Right ventricle myocardium inferior (tissue), 1 donor: ENCODE measurements at places on chromosomes 12 and 14.

GRCh38 chr12:2958432-2959191, 585 bp upstream of the TEAD4 start:
- no peak for DNase-seq

DNA sequence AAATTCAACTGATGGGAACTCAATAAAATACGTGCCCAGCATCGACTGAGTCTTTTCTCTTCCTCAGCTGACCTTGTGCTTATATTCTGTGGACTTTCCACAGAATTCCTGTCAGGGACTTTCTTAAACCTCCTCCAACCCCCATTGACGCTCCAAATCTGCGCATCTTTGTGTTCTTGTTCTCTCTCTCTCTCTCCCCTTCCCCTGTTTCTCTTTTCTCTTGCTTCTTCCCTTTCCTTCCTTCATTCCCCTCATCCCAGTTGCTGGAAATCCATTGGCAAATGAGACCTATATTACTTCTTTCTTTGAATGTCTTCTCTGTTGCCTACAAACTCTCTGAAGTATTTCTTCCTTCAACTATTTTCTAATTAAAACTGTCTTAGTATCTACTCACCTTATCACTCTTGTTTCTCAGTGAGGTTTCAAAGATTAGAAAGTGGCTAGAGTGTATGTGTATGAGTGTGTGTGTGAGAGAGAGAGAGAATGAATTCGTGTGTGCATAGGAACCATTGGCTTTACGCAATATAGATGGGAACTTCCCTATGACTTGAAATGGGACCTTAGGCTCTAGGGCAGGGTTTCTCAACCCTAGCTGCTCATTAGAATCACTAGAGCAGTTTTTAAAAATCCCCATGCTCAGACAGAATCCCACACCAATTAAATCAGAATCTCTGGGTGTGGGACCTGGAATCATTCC, 41.8 kb upstream of the DHRS7 start:
- no peak for DNase-seq

GRCh38 chr12:75479963-75480461, 543 bp upstream of the GLIPR1 start:
- no peak for DNase-seq

DNA sequence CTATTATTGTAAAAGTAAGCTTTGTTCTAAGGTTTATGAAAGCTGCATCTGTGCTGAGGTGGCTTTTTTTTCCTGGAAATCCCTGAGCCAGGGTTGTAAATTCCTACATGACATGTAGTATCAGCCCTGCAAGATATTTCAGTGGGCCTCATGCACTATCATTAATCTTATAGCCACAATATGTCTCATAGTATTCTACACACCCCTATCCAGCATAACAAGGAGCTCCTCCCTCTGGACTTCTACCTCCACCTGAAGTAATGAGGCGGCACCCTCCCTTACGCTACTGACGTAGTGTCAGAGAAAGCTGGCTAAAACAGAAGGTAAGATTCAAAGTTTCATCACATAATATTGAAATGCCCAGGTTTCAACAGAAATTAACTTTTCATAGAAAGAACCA, 35.5 kb downstream of the SLC5A8 start:
- DNase-seq, result no peak

GRCh38 chr12:98799146-98799810, 154.2 kb downstream of the APAF1 start:
- DNase-seq, result no peak
